Tibial nerve (tissue), 4 donors: ENCODE measurements at places on chromosomes 13 and 19.
A peak's percentile ranks its signal among the peaks of the same experiment; 100 is the strongest.

DNA sequence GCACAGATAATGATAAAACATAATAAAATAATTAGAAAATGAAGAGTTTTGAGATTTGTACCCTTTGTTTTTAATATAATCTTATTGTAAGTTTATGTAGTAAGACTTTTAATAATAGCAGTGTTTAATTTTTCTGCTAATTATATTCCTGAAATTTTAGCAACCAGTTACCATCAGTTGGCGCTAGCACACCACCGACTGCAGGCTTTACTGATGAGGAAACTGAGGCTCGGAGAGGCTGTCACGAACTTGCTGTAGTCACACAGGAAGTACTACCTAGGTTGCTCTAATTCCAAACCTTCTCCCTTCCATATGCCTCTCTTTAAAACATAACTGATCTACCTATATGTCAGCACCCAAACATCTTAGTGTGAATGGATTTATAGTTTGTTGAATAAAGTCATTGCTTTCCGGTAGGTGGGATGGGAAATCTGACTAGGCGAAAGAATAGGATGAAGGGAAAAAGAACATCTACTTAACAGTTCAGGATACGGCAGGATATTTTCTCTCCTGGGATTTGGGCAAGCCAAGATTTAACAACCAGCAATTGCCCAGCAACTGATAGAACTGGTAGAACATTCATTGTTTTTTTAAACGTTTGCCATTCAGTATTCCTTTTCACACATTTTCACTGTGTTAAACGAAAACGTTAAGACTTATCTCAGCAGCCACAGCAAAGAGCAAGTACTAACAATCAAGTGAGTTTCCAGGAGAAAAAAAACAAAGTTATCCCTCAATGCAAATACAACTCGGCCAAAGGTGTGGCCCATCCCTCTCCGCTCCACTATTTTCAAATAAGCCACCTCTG is 822 bp upstream of the RFXAP start:
- H3K4me3 ChIP-seq = peak overlapping the region; percentile 74
- H3K27me3 ChIP-seq = no peaks in the 10 kb centered on the region
- H3K36me3 ChIP-seq = no peaks in the 10 kb centered on the region
- no peaks in the 10 kb centered on the region for H3K4me1 ChIP-seq

DNA sequence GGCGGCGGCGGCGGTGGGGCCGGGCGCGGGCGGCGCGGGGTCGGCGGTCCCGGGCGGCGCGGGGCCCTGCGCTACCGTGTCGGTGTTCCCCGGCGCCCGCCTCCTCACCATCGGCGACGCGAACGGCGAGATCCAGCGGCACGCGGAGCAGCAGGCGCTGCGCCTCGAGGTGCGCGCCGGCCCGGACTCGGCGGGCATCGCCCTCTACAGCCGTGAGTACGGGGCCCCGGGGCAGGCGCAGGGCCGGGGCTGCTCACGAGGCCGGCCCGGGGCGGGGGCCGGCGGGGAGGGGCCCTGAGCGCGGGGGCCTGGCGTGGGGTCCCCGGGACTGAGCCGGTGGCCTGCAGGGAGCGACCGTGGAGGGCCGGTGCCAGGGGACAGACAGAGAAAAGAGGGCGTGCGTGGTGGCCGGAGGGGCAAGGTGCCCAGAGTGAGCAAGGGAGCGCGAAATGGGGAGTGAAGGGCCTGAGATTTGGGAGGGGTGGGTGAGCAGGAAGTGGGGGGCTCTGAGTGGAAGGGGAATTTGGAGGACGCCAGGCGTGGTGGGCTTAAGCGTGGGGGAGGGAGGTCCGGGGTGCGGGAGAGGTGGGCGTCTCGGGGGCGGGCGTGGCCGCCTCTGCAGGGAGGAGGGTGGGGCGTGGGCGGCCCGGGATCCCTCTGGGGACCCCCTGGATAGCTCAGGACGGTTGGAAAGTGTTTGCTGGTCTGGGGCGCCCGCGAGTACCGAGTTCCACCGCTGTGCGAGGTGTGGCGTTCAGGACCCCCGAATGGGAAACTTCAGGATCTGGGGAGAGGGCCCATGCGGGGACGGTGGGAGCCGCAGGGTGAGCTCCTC is 575 bp downstream of the CARM1 start:
- DNase-seq = no peak
- H3K4me3 ChIP-seq = peak overlapping the region; percentile 58
- no peaks in the 10 kb centered on the region for H3K4me1 ChIP-seq
- no peaks in the 10 kb centered on the region for H3K36me3 ChIP-seq
- peak overlapping the region; percentile 87 for H3K27ac ChIP-seq
- no peaks in the 10 kb centered on the region for H3K27me3 ChIP-seq

- no peak overlapping the region for H3K4me3 ChIP-seq
- no peaks in the 10 kb centered on the region for H3K27me3 ChIP-seq
- H3K36me3 ChIP-seq = no peaks in the 10 kb centered on the region
- H3K4me1 ChIP-seq = no peaks in the 10 kb centered on the region
- no peak for DNase-seq
- no peak overlapping the region for H3K27ac ChIP-seq
Observed at GRCh38 chr19:40862785-40863184, 12.5 kb upstream of the CYP2A6 start.

- H3K4me1 ChIP-seq = no peaks in the 10 kb centered on the region
- H3K27ac ChIP-seq = no peak overlapping the region
- no peak overlapping the region for H3K4me3 ChIP-seq
- H3K27me3 ChIP-seq = no peaks in the 10 kb centered on the region
- DNase-seq = no peak
Observed at GRCh38 chr13:99875391-99875790, 96.2 kb downstream of the ZIC5 start.

DNA sequence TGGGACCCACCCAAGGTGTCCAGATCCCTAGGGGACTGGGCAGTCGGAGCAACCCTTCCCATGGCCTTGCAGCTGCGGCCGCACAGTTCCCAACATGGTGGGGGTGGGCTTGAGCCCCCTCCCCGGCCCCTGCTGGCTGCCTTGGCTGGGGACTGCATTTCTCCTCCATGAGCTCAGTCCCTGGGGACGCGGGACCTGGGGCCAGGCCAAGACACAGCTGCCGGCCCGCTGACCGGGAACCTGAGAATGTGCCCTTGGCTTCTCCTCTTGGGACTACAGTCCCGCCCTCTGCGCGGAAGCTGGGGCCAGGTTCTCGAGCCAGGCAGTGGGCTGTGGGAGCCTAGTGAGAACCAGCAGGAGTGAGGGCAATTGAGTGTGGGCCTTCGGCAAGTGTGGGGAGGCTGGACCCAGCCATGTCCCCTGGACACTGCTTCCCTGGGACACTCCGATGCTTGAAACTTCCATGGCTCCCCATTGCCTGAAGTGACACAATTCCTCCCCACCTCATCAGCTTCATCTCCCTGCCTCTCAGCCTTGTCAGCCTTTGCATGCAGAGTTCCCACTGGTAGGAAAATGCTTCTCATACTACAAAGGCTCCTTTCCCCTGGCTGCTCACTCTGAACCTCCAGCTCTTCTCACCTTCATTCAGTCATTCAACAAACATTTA is 13.1 kb upstream of the NOTCH3 start:
- no peak overlapping the region for H3K27ac ChIP-seq
- DNase-seq = no peak
- peaks cover 17% of the 10 kb centered on the region for H3K4me1 ChIP-seq
- H3K4me3 ChIP-seq = no peak overlapping the region

GRCh38 chr13:27372896-27373295 is 51.5 kb upstream of the GTF3A start:
- peaks cover 3% of the 10 kb centered on the region for H3K4me1 ChIP-seq
- DNase-seq = no peak
- peaks cover 35% of the 10 kb centered on the region for H3K27me3 ChIP-seq
- no peak overlapping the region for H3K4me3 ChIP-seq
- H3K36me3 ChIP-seq = no peaks in the 10 kb centered on the region

DNA sequence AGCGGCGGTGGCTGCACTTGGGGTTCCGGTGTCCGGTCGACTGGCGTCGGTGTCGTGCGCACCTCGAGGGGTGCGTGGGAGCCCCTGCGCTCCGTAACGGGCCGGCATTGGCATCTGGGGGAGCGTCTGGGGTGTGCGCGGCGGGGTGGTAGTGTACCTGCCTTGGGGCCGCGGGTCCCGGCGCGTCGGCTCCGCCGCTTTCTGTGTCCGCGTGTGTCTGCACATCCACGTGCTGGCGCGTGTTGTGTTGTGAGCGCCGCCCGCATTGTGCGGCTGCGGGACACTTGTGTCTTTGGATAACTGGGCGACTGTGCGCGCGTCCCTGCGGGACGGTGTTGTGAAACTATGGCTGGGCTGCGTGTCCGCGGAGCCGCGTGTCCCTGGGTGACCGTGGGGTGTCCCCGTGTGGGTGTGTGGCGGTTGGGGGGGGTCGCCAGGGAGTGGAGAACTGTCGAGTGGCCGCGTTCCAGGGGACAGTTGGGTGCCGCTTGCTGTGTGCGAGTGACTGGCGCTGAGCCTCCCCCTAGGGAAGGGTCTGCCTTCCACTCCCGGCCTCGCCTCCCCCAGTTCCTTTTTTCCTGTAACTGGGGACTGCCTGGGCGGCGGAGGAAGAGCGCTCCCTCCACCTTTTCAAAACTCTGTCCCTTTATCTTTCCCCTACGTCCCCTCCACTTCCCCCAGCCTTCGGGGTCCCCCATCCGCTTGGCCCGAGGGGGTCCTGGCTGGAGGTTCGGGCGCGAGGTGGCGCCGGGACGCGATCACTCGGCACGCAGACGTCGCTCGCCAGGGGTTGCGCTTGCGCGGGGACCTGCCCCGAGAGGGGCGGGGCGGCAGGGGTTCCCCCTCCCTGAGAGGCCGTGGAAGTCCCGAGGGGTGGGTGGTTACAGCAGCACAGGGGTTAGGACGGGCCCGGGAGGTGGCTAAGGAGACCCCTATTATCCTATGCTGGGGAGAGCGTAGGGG is 5.7 kb upstream of the NFIC start:
- no peaks in the 10 kb centered on the region for H3K27me3 ChIP-seq
- no peaks in the 10 kb centered on the region for H3K36me3 ChIP-seq
- peak overlapping the region; percentile 97 for H3K4me3 ChIP-seq
- DNase-seq = peak; percentile 70
- peak overlapping the region; percentile 91 for H3K27ac ChIP-seq
- peaks cover 23% of the 10 kb centered on the region for H3K4me1 ChIP-seq

DNA sequence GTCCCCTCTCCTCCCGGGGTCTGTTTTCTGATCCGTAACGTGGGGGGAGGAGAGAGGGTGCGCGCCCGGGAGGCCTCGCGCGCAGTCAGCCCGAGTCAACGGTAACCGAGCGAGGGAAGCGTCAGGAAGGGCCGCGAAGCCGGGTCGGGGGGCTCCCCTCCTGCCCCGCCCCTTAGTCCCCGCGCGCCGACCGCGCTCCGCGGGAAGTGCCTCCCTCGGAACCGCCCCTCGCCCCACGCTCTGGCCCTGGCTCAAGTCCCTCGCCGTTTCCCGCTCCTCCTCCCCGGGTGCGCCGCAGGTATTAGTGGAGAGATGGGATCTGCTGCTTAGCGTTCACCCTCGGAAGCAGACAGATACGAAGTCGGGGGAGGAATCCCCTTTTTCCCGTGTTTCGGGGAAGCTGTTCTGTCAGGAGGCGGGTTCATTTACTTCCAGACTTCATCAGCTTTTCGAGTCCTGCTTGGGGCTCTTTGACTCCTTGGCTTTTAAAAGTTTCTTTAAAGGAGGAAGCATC is 770 bp downstream of the HNRNPM start:
- peak overlapping the region; percentile 79 for H3K4me3 ChIP-seq
- peak; percentile 30 for DNase-seq
- H3K36me3 ChIP-seq = peaks cover 8% of the 10 kb centered on the region
- peak overlapping the region; percentile 99 for H3K27ac ChIP-seq
- H3K4me1 ChIP-seq = peaks cover 36% of the 10 kb centered on the region

- no peaks in the 10 kb centered on the region for H3K36me3 ChIP-seq
- peak within 1 kb of the TSS; percentile 26 for H3K4me3 ChIP-seq
- H3K4me1 ChIP-seq = no peaks in the 10 kb centered on the region
- H3K27ac ChIP-seq = peak within 1 kb of the TSS; percentile 15
- H3K27me3 ChIP-seq = no peaks in the 10 kb centered on the region
Observed at GRCh38 chr19:49690656-49691242, at the start of gene CPT1C. CPT1C (plus strand) TSS chr19:49691116; CDS start chr19:49692253, 1,137 bp downstream.

DNA sequence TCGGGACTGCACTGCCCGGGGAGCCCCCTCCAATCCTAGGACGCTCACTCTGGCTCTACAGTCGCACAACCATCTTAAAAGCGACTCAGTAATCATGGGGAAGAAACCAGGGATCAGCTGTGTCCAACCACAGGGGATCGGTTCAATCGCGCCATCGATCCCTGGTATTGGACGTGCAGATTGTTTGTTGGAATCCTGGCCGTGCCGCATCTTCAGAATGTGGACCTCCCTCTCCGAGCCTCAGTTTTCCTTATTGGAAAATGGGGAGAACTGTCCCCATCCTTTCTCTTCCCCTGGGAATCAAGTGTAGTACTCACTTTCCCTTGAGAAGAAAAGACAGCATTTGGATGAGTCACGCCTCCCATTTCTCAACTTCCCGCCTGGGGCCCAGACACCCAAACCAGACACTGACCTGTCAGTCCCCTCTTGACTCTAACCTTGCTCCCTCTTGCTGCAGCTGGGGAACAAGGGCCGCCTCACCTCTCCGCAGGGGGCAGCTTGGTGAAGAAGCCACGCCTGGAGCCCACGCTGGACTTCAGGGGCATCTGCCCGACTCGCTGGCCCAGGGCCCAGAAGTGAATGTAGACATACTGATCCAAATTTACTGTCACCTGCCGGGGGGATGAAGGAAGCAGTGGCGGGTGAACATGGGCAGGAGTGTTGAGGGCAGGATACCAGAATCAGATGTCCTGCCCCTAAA is 17.6 kb downstream of the EMP3 start:
- H3K4me3 ChIP-seq = no peak overlapping the region
- no peaks in the 10 kb centered on the region for H3K27me3 ChIP-seq
- no peaks in the 10 kb centered on the region for H3K4me1 ChIP-seq
- H3K36me3 ChIP-seq = no peaks in the 10 kb centered on the region
- no peak overlapping the region for H3K27ac ChIP-seq

DNA sequence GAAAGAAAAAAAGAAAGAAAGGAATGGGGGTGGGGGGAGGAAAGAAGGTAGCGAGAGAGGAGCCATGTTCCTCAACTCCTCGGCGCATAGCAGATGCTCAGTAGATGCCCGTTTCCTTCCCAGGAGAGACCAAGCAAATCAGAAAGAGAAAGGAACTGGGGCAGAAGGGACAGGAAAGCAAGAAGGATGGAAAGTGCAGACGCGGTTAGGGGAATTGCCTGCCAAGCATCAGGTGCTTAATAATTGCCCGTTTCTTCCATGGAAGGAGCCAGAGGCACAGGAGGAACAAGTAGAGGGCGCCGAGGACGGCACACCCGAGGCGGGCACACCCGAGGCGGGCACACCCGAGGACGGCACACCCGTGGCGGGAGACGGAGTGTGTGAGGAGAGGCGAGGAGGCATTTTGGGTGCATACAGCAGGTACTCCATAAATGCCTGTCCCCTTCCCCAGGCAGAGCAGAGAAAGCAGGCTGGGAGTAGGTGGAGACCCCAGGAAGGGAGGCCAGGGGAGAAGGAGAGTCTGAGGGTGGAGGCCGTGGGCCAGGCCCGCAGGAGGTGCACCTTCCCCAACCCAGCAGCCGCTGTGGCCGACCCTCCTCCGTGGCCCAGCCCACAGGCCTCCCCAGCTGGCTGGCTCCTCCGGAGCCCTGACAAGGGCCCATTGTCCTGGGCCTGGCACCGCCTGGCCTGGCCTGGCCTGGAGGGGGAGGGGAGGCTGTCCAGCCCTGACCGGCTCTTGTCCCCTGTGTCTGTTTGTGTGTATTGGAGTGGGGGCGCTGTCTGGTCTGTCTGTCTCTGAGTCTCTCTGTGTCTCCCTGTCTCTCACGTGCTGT is 14.6 kb downstream of the JOSD2 start:
- no peak overlapping the region for H3K27ac ChIP-seq
- H3K4me3 ChIP-seq = no peak overlapping the region
- no peak for DNase-seq
- H3K27me3 ChIP-seq = no peaks in the 10 kb centered on the region
- H3K36me3 ChIP-seq = no peaks in the 10 kb centered on the region
- H3K4me1 ChIP-seq = no peaks in the 10 kb centered on the region

GRCh38 chr13:98476106-98476505 is 100.8 kb downstream of the STK24 start:
- H3K4me1 ChIP-seq = peaks cover 44% of the 10 kb centered on the region
- H3K27me3 ChIP-seq = no peaks in the 10 kb centered on the region
- H3K36me3 ChIP-seq = peaks cover 33% of the 10 kb centered on the region
- no peak overlapping the region for H3K4me3 ChIP-seq
- DNase-seq = no peak
